ENCODE measurements at places on chromosomes 5 and 9.

DNA sequence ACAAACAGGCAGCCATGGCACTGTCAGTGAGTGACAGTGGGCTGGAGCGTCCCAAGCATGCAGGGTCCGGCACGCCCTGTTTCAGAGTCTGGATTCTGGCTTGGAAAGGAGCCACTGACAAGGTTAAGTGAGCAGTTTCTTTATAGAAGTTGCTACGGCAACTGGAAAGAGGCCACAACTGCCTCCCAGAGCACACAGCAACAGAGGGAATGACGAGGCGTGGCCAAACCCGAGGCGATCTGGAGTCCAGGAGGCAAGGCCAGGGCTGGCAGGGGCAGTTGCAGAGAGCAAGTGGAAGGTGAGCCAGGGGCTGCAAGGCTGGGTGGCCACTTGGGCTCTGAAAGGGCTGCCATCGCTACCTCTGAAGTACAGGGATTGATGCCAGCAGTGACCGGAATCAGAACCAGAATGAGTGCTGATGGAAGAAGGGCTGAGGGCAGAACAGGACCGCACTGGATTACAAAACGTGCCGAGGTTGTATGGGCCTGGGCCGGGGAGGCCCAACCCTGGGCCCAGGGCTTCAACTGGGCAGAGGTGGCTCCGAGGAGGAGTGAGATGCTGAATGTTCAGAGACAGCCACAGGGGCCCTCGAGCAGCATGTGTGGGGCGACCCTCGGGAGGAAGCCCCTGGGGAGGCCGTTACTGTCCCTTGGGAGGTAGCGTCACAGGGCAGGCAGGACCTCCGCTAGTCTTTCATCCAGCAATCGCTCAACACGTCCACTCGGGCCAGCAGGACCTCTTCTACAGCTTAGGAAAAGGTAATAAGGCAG is 4.6 kb downstream of the MRPL41 start:
- DNase-seq: no peak

GRCh38 chr5:169688106-169688505 is 51.0 kb downstream of the DOCK2 start:
- no peak for DNase-seq

DNA sequence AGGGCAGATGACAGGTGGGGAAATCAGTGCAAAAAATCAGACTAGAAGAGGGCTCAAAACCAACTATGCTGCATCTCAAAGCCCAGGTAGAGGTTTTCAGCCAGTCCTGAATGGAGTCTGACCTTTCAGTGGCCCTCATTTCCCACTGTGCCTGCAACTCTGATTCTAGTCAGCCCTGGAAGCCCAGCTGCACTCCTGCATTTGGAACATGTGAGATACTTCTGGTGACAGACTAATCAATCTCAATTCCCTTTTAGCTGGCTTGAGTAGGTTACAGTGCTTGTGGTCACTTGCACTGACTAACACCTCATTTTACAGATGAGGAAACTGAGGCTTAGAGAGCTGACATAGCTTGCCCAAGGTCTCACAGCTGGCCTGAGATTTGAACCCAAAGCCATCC is 7.9 kb upstream of the ACSL6 start:
- no peak for DNase-seq

DNA sequence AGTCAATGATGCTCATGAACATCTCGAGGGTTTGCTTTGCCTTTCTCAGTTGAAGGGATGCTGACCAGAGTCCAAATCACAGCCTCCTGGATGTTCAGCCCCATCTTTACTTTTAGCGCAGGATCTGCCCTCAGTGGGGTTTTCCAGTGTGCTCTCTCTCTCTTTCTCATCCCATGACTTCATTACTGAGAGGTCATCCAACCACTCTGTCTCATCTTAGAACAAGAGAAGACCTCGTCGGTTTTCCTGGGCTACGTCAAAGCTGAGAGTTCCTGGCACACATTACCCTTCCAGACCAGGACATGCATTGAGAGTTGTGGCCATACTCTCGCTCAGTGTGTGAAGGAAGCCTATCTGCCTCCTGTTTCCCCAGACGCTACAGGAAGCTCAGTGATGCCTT is 47.3 kb downstream of the C9orf152 start:
- DNase-seq: no peak

DNA sequence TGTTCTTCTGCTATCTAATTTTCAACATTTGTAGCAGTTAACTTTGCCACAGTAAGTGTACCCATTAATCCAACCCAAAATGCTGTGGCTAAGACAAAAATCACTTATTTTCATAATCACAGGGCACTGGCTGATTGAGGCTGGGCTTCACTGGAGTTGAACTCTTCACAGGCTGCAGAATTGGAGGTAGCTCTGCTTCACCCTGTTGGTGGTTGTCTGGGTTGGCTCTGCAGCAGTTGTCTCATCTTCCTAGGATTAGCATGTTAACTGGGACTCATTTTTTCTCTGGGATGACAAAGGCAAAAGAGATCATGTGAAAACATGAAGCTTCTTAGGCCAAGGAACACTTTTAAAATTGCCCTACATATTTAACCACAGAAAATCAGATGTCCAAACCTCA is 518.9 kb downstream of the TLR4 start:
- no peak for DNase-seq

DNA sequence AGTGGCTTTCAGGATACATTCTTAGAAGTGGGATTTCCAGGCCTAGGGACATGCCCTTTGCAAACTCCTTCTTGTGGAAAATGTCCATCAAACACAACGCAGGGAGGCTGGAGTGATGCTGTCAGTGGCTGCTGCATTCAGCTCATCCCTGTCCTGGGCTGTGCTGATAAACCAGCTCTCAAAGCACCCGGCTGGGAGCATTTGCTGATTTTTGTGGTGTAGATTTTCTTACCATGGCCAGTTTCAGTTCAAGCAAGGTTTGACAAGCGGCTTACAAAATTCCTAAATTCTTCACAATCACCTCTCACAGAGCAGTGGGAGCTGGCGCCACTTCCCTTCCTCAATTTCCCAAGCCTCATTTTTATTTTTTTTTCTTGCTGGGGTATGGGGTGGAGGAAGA is 28.2 kb downstream of the FAM163B start:
- no peak for DNase-seq

DNA sequence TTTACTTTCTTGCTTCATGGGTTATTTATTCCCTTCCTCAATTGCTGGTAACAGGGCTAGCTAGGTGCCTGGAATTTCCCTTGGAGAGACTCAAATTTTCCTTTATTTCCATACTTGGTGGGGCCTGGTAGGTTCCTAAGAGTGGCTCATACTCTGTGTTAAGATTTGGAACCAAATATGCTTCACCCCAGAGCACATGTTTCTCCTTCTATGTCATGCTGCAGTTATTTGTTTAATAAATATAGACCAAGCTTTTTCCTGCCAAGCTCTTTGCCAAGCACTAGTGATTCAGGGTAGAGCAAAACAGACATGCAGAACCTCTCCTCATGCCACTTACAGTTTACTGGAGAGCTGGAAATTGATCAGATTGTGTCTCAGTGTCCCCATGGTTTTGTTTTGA is 290.3 kb upstream of the SGCD start:
- DNase-seq: no peak

DNA sequence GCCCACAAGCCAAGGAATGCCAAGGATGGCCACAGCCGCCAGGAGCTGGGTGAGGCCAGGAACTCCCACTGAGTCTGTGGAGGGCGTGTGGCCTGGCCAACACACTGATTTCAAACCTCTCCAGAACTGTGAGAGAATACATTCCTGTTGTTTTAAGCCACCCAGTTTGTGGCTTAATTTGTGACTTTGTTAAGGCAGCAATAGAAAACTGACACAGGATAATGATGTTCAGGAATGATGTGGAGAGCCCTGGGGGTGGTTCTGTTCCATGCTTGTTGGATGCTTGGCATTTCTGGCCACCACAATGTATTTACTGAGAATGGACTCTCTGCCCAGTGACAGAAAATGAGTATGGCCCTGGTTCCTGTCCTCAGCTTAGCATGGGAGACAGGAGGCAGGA is 82.8 kb downstream of the DAP start:
- DNase-seq: no peak

DNA sequence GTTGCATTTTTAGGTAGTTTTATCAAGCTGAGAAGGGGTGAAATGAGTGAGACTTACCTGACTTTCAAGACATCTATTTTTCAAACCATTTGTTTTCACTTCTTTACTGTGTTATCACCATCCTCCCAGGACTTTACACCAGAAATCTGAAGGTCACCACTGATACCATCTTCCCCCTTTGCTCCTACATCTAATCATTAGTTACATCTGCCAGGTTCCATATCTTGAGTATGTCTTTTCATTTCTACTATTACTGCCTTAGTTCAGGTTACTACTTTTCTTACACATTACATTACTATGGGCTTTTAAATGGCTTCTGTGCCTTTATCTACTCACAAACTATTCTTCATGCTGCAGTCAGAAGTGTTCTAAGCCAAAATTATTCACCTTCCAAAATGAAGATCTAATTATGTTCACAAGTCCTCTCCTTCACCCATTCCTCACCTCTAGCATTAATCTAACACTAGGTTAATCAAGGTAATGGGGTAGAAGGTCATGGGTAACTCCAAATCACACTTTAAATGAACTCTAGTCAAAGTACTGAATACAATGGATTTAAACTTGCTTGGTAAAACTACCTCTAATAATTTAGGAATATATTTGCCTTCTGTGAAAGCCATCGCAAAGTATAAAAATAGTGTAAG is 2.1 kb upstream of the HSDL2 start:
- no peak for DNase-seq

DNA sequence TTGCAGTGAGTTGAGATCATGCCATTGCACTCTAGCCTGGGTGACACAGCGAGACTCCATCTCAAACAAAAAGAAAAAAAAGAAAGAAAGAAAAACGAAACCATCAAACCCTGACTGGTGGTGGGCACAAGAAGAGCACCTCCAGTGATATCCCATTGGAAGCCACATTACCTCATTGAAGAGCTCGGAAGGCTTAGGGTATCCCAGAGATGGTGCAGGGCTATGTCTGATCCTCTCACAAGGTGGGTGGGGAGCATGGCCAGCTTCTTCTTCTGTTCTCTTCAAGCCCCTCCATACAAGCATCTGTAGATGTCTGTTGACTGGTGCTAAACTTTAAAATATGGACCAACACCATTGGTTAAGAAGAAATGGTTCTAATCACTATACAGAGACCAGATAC is 45.8 kb downstream of the GAS1 start:
- DNase-seq: no peak

DNA sequence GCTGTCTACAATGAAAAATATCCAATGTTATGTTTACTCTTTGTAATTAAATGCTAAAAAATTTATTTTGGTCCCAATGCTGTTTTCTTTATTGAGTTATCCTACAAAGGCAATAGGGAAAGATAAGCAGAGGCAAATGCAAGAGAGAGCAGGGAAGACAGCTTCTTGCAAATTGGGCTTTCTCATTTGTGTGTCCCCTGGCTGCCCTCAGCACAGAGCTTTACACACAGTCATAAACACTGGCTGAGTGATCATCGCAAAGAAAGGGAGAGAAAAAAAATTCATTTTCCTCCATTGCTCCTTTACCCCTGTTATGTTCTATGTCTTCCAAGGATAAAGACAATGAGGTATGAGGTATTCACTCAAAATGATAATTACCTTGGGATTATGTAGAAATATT is 2.3 kb upstream of the TSSK1B start:
- no peak for DNase-seq

GRCh38 chr5:98700730-98701129 is 72.7 kb upstream of the RGMB start:
- DNase-seq: no peak

DNA sequence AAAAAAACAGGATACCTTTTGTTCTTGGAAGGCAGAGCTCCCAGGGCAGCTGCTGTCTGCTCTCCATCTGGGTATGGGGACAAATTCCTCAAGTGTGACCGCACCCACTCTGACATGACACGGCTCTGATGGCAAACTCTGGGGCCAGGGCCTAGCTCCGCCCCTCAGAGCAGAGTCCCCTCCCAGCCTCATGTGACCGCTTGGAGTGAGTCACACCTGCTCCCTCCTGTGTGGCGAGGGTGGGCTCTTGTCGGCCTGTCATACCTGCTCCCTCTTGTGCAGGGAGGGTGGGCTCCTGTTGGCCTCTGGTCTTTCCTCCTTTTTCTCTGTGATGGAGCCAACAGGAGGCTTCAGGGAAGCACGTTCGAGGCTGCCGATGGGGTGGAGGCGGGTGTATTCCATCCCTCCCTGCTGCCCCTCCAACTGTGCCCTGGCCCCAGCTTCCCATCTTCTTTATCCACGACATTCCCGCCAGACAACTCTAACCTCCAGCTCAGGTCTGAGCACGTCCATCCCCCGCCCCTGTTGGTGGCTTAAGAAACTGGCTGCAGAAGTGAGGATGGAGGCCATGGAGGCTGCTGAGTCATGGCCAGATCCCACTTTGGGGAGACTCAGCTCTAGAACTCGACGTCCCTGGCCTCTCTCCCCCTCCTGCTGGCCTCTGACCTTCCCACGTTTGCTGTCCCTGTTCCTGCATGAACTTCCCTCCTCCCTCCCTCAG is 65.3 kb downstream of the OLFM1 start:
- DNase-seq: no peak

DNA sequence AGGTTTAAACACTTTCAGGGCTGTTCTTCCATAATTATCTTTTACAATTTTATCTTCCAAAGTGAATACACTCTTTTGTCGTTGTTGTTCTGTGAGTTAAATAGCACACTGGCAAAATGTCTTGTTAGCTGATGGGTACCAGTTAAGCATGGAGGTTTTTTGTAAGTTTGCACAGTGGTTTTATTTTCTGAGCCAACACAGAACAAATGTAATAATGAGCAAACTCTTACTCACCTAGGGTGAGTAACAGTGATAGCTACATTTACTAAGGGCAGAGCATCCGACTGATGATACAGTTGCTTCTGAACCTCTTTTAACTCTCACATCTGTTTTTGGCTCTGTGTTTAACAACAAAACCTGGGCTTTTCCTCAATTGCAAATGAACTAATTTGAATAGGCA is 103.2 kb downstream of the CTNND2 start:
- DNase-seq: no peak

DNA sequence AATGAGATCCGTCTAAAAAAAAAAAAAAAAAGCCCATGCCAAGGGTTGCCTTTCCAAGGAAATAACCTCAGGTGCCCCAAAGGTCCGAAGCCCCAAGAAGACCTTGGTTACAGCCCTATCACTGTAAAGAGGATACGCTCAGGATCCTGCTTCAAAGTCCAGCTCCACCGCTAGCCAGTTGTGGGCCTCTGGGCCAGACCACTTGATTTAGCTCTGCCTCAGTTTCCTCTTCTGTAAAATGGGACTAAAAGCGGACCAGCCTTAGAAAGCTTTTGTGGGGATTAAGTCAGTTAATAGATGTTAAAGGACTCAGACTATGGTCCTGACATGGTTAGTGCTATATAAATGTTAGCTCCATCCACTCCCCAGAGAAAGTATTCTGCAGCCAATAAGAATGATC is 48.7 kb upstream of the ORM1 start:
- no peak for DNase-seq

DNA sequence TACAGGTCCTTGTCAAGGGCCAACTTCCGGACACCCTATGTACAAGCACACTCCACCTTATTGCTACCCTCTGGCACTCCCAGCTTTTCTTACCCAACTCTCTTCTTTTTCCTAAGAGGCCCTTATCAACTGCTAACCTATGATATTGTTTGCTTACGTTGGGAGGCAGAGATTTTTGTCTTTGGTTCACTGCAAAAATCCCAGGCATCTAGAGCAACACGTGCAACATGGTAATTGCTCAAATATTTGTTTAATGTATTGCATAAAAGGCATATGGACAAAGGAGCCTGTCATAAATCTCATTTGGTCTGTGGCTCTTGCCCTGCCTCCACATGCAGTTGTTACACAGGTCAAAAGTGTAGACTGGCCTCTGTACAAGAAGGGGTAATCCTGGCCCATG is 35.8 kb upstream of the ATP10B start:
- DNase-seq: no peak

GRCh38 chr5:76402251-76402885 is 717 bp upstream of the IQGAP2 start:
- DNase-seq: peak; percentile 71

GRCh38 chr5:127899214-127899610 is 184.4 kb upstream of the SLC12A2 start:
- DNase-seq: no peak
